DMS79 (cell line): ENCODE measurements at places on chromosomes 1 and 21.

GRCh38 chr1:55071477-55071876 is 32.1 kb downstream of the PCSK9 start:
- DNase-seq, result no peak

DNA sequence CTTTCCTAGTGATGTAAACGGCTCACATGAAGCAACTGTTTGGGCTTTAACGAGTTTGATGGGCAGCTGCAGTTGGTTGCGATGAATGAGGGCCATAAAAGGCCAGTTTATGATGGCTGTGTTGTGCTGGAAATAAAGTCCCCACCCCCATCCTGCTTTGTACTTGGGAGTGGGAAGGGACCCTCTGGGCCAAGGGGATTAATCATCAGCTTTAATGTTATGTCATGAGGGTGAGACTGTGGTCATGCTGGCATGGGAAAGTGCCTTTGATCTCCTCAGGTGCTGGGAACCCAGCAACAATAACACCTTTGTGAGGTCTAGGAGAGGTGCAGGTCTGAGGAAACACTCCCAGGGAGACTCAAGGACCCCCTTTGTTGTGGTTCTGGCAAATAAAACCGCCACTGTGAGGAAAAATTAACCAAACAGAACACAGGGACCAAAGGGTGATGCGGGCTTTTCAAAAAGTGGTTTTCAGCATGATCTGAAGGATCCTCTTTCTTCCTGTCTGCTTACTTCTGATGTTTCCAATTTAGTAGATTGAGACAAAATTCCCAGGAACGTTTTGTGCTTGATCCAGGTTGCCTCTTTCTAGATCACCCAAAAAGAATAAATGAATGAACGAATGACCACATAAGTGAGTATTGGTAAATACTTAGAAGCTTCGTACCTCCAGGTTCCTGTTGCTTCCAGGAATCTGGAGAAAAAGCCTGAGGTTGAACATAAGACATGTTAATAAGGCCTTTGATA is 257.8 kb upstream of the HOOK1 start:
- DNase-seq, result no peak

GRCh38 chr1:199312626-199313025 is 673.8 kb downstream of the PTPRC start:
- DNase-seq, result no peak

DNA sequence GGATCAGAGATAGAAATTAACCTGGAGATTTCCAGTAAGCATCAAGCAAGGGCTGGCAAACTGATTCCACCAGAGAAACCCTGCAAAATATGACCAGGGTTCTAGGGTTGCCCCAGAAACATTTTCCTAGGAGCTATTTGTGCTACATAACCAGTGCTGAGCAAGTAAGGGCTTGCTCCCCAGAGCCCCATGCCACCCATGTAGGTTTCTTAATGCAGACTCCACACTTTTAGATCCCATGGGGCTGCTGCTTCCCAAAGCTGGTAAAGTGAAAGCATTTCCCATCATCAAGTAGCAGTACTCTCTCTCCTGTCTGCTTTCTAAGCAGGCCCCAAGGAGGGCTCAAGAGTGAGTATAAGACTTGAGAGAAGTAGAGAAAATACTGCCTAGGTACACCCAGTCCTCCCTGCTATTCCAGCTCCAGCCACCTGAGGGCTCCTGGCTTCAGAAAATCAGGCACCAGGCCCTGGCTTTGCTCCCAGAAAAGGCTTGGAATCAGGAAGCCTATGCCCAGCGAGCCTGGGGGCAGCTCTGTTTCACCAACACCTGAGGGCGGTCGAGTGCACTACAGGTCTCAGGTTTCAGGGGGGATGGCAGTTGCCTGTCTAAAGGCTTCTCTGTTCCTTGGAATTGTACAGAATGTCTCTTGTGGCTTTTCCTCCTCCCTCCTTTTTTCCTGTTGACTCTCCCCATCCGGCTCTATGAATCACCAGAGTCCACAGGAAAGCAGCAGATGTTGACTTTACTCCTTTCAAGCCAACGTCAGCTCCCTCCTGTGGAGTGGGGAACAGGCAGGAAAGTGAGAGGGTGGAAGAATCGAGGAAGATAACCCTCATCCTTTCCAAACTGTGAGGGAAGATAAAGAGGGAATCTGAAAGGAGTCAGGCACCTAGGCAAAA is 6.2 kb upstream of the ANKRD35 start:
- DNase-seq, result peak; percentile 97

- peak; percentile 38 for DNase-seq
These were observed 35.1 kb upstream of the CCDC27 start for GRCh38 chr1:3717041-3717714.

DNA sequence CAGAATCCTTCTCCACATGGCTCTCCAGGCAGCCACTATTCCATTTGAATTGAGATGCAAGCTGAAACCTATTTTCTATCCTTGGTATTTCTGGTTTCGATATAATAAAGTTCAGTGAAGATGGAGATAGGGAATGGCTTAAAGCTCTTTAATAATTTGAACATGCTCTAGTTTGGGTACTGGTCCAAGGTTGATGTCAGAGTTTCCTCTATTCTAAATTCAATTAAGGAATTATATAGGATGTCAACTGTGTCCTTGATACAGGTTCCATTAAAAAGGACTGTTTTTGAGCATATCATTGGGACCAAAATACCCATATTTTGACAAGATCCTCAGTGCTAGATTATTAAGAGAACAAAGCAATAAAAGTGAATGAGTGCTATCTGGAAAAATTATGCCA is 245.3 kb downstream of the SPATA17 start:
- no peak for DNase-seq

DNA sequence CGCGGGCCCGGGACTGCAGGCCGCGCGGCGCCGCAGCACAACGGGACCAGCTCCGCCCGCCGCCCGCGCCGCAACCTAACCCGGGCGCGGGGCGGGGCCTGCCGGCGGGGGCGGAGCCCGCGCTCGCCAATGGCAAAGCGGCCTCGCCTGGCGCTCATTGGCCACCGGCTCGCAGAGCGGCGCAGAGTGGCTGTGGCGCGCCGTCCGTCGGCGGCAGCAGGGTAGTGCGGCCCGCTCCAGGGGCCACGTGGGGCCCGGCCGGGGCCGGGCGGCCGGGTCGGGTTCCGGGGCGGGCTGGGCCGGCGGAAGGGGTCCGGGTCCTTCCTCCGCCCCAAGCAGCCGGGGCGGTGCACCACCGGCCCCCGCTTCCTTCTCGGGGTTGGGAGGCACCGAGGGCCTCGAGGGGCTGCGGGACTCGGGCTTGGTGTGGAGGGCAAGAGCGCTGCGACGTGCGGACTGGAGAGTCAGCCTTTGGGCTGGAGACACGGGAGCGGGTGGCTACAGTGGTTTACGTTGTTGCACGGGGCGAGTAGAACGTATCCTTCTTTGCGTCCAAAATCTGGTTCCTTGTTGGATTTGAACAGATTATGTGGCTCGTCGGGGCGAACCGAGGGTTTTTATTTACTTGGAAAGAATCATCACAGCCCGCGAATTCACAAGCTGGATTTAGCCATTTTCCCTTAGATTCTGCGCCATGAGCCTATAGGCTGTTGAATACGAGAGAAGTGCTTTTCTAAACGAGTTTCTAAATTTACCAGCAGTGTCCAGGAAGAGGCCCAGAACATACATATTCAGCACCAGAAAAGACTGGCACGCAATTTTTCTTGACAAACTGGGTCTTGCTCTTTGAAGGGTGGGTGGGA is at the start of gene SRM:
Gene SRM, minus strand, starts transcription at position 51 of the 863 bp plus-strand sequence. CDS start 75 bp downstream, outside the sequence.
- DNase-seq, result peak; percentile 69

- no peak for DNase-seq
These were observed 85.3 kb upstream of the ARHGAP29 start for GRCh38 chr1:94322696-94323095.

DNA sequence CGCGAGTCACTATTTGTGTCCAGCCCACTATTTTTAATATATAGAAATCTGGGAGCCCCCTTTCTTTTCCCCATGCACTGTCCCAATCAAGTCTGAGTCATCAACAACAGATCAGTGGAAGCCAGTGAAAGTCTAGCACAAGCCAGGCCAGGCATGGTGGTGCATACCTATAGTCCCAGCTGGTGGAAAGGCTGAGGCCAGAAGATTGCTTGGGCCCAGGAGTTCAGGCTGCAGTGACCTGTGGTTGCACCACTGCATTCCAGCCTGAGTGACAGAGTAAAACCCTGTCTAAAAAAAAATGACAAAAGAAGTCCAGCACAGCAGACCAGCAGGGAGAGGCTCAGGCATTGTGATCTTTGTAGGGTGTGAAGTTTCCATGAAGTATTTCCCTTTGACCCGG is 9.0 kb upstream of the RPL5 start:
- no peak for DNase-seq

GRCh38 chr21:42861311-42861847 is 18.0 kb downstream of the WDR4 start:
- DNase-seq, result no peak

DNA sequence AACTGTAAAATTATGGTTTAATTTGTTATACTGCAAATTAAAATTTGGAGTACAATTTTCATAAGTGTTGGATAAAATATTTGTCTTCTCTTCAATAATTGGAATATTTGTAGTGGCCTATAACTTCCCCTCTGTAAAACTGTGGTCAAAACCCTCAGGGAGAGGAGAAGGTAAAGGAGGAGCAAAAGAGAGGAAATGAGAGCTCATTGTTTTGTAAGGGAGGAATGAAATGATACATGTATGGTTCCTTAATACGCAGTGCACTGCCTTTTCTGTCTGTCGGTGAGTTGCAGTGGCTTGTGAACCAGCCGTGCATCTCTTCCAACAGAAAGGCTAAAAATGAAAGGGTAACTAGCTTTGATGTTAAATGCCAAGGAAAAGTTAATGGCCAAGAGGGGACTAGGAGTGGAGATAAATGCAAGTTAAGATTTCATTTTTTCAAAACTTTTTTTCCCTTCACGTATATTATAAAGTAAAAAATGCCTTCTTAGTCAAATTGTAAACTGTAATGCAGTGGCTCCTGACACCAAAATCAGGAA is 26.4 kb downstream of the LRRC8D start:
- DNase-seq, result no peak

DNA sequence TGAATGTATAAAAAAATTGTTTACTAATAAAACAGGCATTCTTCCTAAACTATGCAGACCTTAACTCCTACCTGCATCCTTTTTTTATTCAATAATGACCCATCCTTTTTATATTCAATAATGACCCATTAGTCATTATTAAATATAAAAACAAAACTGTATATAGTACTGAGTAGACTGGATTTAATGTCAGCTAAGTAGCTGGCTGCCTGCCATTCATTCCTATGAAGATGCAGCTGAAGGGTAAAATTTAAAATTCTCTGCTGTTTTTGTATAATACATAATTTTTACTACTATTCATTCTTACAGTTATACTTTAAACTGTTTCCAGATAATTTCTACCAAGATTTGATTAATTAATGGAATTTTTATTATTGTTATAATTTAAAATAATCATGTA is 79.3 kb downstream of the DENND1B start:
- no peak for DNase-seq

GRCh38 chr1:205689479-205689878 is 9.2 kb upstream of the SLC45A3 start:
- no peak for DNase-seq

GRCh38 chr1:7529917-7530316 is 241.2 kb upstream of the VAMP3 start:
- no peak for DNase-seq

DNA sequence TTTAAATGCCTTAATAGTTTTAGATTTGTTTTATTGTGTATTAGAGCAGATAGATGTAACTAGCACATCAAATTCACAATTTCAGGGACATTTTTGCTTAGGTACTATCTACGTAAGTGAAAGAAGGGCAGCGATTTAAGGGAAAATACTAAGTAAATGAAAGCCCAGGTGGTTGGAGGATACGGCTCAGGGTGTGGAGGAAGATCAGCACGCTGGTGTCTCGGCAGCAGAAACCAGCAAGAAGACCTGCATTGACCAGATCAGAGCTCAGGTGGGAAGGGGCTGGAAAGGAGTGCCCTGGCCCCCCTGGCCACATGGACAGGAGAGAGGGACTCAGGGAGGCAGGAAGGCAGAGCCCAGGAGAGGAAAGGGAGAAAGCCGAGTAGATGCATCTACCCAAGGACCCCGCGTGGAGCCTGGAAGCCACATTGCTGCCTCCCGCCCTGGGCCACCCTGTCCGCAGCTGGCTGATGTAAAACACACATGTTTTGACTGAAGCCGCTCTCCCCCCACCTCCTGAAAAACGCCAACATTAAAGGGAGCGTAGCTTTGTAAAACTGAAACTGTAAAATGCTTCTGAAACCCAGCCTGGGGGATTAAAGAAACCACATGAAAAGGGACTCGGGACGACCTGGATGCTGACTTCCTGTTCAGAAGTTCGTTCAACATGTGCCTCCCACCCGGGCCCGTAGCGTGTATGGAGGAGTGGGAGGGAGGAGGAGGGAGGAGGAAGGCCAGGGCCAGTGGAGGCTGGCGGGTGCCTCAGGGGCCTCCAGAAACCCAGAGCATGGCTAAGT is 72.6 kb upstream of the TARDBP start:
- no peak for DNase-seq

DNA sequence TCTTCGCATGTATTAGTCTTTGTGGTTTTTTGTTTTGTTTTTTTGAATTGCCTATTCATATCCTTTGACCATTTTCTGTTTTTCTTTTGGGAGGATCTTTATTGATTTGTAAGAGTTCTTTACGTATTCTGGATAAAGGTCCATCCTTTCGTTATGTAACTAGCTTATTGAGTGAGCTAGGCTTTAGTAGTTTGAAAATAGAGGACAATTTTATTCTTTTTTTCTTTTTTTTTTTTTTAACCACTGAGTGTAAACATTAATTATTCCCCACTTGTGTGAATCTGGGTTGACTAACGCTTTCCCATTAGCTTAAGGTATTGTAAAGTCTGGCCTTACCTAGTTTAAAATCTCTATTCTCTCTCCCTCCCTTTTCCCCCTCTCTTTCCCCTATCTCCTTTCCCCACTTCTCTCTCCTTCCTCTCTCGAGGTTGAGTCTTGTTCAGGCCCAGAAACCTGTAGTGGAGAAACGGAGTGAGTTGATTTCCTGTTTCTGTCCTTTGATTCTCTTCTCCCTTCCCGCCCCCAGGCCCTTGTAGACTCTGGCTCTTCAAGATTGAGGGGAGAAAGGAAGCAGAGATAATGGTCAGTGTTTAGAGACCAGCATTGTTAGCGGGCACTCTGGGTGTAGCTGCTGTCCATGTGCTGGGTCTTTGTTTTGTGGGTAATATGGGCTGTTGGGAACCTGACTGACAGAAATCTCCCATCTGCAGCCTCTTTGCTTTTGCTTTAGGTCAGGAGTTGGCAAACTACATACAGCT is 1.5 kb downstream of the MORC3 start:
- DNase-seq, result no peak

GRCh38 chr1:98962156-98962555 is 42.5 kb downstream of the PLPPR5 start:
- DNase-seq, result no peak

- no peak for DNase-seq
These were observed 20.5 kb upstream of the C1QA start for GRCh38 chr1:22615886-22616285.

- no peak for DNase-seq
These were observed 582 bp downstream of the TRPM2 start for GRCh38 chr21:44354001-44354405.

DNA sequence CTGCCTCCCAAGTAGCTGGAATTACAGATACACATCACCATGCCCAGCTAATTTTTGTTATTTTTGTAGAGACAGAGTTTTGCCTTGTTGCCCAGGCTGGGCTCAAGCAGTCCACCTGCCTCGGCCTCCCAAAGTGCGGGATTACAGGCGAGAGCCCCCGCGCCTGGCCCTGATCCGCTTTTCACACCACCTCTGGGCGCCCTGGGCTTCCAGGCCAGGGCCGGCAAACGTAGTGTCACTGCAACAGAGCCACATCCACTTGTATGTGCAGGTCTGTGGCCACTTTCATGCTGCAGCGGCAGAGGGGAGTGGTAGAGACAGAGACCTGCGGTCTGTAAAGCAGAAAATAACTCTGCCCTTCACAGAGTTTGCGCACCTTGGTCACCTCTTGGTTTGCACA is 29.5 kb downstream of the RRP1B start:
- no peak for DNase-seq
